ENCODE measurements at places on chromosomes 5 and 9.

- DNase-seq = no peak
Measured at GRCh38 chr9:86846656-86847055, 100.7 kb downstream of the GAS1 start.

- DNase-seq = peak; percentile 24
Measured at GRCh38 chr9:20271096-20271495, 351.2 kb downstream of the MLLT3 start.

DNA sequence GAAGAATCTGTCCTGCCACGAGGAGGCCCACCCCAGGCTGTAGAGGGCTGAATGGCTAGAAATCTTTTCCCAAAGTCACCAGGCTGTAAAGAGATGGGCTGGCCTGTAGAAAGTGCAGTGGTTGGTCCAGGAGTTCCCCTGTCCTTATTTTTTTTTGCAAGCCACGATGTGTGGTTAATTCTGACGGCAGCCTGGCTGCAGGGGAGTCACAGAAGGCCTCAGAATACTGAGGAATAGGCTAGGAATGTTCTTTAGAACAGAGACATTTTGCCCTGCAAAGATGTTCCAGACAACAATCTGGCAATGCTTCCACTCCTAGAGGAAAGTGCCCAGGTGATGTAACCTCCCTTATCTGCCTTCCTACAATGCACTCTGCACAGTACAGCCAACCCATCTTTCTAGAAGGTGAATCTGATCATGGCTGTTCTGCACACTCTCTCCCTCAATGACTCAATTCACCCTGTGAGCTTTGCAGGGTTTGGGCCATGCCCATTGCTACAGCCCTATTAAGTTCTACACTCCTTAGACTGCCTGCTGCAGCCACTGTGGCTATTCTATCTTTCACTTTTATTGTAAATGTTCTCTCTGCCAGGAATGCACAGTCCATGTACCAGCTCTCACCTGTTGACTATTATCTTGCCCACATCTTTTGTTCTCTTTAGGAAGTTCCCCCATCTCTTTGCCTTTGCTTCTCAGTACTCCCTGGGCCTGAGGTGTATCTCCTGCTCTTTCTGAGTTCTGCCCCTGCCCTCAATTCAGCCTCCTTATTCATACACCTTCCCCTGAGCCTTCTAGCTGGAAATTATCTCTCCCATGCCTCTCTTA is 377.8 kb upstream of the CLINT1 start:
- no peak for DNase-seq

GRCh38 chr9:136760424-136760823 is 2.4 kb upstream of the LCN8 start:
- DNase-seq = no peak

DNA sequence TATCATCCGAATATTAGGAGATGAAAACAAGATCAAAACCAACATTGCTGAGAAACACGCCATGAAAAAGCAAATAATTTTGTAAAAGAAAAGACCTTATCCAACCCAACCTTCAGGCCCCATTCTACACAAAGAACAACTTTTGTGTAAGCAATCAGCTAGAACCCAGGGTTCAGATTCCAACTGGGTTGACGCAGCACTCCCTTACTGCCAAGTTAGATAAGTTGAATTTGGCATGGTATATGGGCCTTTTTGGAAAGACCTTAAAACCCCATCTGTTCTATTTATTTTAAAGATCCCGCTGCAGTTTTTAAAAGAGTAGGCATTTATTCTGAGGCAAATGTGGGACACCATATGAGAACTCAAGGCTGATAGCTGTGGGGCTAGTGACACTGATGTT is 2033.8 kb upstream of the WWC1 start:
- DNase-seq = no peak

DNA sequence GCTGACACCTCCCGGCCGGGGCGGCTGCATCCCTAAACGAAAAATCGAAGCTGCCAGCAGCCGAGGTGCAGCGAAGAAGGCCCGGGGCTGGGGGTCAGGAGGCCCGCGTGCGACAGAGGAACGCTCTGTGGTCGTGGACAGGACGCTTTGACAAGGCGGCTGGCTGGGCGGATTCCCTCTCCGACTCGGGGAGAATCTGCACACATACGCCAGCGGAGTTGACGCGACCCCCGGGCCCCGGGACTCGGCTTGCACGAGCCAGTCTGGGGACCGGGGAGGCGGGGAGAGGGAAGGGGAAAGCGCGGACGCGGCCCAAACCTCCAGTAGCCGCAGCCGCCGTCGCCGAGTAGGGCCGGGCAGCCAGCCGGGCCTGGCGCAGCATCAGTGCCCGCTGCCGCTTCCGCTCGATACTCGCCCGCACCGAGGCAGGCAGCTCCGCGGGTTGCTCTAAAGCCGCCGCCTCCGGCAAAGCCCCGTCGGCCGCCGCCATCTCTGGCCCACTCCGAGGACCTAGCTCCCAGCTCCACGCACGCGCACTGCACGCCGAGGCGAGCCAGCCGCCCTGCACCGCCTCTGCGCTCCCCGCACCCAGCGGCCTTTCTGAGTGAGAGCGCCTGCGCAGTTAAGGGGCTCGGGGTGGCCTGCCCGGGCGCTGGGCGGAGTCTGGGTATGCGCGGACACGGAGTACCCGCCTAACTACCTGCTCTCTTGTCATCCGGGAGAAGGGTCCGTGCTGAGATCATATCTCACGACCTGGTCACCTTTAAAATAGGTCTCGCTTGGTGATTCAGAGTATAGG is at the start of gene XPA:
Gene XPA, minus strand, starts transcription at position 538 of the 799 bp plus-strand sequence. Its CDS starts 48 bp downstream, at position 490.
- DNase-seq = peak; percentile 82

DNA sequence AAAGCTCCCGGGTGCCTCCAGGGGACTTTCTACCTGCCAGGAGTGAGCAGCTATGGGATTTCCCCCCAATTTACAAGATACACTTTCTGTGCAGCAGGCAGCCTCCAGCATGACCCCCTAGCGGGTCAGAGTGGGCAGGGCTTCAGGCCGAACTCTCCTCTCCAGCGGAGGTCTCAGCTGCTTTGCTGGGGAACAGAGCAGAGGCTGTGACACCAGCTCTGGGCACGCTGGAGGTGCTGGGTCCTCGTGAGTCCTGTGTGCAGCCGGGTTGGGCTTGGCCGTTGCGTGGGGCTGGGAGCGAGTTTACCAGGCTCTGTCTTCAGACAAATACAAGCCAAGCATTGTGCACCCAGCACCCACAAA is 2.9 kb downstream of the NRARP start:
- DNase-seq = no peak

DNA sequence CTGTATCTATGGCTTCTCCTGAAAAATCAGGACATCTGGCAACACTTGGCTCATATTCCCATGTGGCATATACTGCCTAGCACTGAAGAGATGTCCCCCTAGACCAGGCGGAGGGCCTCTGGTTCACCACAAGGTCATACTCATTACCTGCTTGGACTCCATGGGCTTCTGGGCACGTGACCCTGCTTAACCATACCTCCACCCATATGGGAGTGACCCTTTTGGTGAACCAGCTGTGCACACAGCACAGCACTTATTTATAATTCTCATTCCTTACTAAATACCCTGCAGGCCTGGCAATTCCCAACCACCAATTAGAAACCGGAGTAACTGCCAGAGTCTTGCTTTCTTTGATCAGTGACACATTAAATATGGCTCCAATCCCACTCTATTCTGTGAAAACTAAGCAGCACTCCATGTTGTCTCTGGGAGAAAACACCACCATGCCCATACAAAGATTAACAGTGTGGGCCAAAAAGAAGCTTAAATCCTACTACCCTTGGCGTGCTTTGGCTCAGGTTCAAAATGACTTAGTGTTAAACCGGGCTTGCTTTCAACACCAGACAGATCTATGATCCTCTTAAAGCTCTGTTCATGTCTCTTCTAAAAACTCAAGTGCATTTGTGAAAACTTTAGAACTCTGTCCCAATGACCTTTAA is 57.7 kb downstream of the MTMR12 start:
- peak; percentile 56 for DNase-seq

GRCh38 chr5:79898611-79899010 is 92.5 kb downstream of the MTX3 start:
- DNase-seq = no peak

GRCh38 chr5:94024101-94024500 is 282.7 kb upstream of the POU5F2 start:
- DNase-seq = no peak

- no peak for DNase-seq
Measured at GRCh38 chr5:159316519-159317383, 13.5 kb downstream of the IL12B start.

DNA sequence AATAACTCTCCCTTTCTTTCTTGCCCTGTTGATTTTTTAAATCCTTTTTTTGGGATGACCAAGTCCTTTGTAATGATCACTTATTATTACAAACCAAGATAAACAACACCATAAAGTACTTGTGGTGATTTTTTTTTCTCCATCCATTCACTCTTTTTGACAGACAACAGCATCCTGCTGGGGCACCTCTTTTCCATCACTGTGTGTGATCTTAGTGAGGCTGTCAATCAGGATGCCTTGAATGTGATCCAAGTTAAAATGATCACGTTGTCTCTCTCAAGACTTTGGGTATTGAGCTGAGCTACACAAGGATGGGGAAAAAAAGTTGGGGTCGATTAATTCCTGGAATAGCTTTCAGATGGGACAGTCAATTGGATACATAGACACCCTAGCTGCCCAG is 73.6 kb upstream of the PPP2R2B start:
- no peak for DNase-seq

DNA sequence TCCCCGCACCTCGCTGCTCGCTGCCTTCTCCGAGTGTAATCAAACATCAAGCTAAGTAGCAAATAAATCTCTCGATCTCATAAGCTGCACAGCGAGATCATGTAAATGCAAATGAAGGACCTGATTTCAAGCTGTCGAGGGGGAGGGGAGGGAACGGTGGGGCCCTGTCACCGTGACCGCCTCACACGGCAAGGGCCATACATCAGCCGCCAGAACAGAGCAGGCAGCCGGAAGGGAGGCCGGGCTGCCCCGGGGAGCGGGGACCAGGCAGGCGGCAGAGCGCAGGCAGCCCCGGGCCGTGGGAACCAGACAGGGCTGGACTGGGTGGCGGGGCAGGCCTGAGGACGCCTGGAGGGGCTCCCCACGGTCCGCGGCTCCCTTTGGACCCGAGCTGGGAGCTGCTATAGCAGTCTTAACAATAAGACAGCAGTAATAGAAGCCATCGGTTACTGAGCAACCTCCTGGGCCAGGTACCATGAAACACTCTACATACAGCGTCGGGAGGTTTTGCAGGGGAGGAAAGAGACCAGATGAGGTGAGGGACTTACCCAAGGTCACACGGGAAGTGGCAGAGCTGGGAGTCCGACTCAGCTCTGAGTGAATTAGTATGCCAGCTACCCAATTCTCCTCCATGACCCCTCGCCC is 76.8 kb downstream of the CFAP77 start:
- no peak for DNase-seq

GRCh38 chr9:127360250-127360649 is 36.7 kb upstream of the SLC2A8 start:
- no peak for DNase-seq

DNA sequence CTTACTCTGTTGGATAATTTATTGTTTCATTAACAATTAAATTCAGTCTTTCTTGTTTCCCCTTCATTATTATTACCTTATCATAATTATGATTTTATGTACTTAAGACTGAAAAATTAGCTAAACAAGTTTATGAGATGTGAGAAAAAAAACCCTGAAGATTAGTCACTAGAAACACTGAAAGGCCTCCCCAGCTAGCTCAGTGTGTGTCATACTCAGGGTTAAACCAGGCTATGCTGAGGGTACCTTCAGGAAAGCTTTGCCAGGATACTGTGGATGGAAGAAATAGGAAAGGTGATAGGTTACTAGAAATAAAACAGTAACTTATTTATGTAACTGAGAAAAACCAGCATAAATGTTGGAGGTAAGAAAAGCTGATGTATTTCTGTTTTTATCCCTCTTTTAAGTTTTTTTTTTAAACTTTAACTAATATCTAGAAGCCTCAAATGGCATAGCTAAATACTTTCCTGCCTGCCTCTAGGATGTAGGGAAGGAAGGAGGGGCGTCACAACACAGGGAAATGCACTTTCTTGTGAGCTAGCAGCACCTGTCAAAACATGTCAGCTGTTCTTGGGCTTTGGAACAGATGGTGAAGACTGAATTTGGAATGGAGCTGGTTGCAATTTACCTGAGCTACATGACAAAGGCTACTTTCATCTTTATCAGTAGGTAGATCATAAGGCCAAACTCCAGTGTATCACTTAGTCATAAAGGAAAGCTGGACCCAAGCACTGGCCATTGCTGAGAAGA is 24.2 kb downstream of the NMRK1 start:
- DNase-seq = no peak

DNA sequence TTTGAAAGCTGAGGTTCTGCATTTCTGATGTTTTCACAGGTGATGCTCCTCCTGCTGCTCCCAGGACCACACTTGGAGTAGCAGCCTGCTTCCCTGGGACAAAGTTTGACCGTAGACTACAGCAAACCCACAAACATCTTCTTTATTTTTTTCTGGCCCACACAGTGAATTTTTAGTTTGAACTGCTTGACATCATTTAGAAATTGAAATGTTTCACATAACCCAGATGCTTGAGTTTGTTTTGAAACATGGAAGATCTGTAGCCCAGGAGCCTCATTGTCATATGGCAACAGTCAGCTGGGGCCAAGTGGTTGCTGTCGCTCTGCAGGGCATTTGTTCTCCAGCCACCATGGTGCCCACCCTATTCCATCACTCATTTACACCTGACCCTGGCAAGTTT is 8.4 kb downstream of the SH3TC2 start:
- no peak for DNase-seq

DNA sequence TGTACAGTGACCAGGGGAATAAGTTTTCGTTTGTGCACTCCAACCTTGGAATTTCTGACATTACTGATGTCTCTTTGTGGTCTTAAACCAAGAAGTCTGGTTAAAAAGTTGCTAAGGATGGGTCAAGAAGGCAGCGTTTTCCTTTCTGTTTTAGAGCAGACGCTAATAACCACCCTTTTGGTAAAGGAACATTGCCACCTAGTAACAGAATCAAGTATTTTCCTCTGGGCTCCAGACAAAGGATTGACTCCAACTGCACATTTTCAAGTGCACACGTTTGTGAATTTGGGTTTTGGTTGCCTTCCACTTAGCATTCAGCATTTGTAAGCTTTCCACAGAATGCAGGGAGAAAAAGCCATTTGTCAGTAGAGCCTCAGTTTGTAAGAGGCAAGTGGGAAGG is 22.2 kb upstream of the CEP78 start:
- no peak for DNase-seq

GRCh38 chr9:2242831-2243330 is 227.7 kb downstream of the SMARCA2 start:
- DNase-seq = no peak

GRCh38 chr9:113772121-113772810 is 103.8 kb upstream of the ZNF618 start:
- DNase-seq = peak; percentile 37

- DNase-seq = no peak
Measured at GRCh38 chr5:160441311-160441781, 19.7 kb downstream of the PTTG1 start.

DNA sequence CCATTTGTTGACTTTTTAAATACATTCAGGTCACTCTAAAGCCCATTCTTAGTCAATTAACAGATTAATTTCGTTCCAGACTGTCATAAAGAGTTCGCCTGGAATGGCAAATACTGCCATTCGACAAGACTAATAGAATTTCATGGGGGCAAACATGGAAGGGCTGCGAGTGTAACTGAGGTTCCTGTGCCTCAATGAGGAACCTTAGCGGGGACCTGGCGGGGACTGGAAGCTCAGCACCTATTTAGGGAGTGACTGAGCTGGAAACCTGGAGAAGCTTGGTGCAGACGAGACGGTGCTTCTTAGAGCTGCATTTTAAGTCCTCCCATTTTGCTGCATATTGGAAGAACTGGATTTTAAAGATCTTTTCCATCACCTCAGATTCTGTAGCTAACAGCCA is 3.4 kb downstream of the VCAN start:
- DNase-seq = no peak

- DNase-seq = no peak
Measured at GRCh38 chr9:2096376-2096970, 81.3 kb downstream of the SMARCA2 start.
